Activated naive CD8-positive, alpha-beta T cell treated with anti-CD3 and anti-CD28 coated beads, Interleukin-2, amount 10 ng/mL, durations not matched to agents 7 days and 5 days (primary cell): ENCODE measurements at places on chromosomes 16 and 17. TPM values are rescaled to one million over a fixed set of nuclear protein-coding genes. Genes with fewer than 3 reads are reported as not detected.

- H3K4me1 ChIP-seq = no peaks in the 10 kb centered on the region
- no peak for DNase-seq
- H3K27me3 ChIP-seq = peaks cover 5% of the 10 kb centered on the region
- no peak overlapping the region for H3K4me3 ChIP-seq
- no peaks in the 10 kb centered on the region for H3K36me3 ChIP-seq
- no peak overlapping the region for H3K27ac ChIP-seq
Measured at GRCh38 chr17:14733376-14733775, 432.5 kb downstream of the HS3ST3B1 start.

GCGR gene
- total RNA-seq = not detected

GRCh38 chr17:82615084-82616020 lies 32.9 kb downstream of the WDR45B start:
- H3K4me1 ChIP-seq = no peaks in the 10 kb centered on the region
- DNase-seq = no peak
- H3K36me3 ChIP-seq = peaks cover 9% of the 10 kb centered on the region
- no peak overlapping the region for H3K4me3 ChIP-seq
- H3K27ac ChIP-seq = no peak overlapping the region

TMEM204 gene
- 68.3 TPM for total RNA-seq

DNA sequence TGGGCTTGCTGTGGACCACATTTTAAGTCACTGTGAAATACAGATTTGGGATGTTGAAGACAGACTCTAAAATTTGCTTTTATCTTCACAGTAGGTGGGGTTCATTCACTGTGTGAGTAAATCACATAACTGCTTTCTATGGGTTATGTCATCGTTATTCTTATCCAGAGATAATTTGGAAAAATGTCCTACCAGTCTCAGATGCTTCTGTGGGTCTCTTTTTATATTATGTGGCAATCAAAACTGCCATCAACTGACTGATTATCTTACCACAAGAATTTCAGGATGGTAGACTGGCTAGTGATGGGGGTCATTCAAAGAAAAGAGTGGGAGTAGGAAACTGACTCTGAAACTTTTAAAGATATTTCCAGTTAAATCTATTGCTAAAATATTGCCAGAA lies 3.1 kb downstream of the HSBP1 start:
- no peak overlapping the region for H3K4me3 ChIP-seq
- H3K27ac ChIP-seq = no peak overlapping the region
- H3K27me3 ChIP-seq = no peaks in the 10 kb centered on the region
- peaks cover 25% of the 10 kb centered on the region for H3K36me3 ChIP-seq
- DNase-seq = no peak

AANAT gene
- total RNA-seq = not detected

NOTUM gene
- total RNA-seq = 0.26 TPM

GRCh38 chr16:716200-716568 lies 1.3 kb downstream of the METRN start:
- H3K4me1 ChIP-seq = peaks cover 7% of the 10 kb centered on the region
- H3K36me3 ChIP-seq = no peaks in the 10 kb centered on the region
- no peak overlapping the region for H3K27ac ChIP-seq
- no peak for DNase-seq
- peak overlapping the region; percentile 42 for H3K4me3 ChIP-seq
- peaks cover 13% of the 10 kb centered on the region for H3K27me3 ChIP-seq

DNA sequence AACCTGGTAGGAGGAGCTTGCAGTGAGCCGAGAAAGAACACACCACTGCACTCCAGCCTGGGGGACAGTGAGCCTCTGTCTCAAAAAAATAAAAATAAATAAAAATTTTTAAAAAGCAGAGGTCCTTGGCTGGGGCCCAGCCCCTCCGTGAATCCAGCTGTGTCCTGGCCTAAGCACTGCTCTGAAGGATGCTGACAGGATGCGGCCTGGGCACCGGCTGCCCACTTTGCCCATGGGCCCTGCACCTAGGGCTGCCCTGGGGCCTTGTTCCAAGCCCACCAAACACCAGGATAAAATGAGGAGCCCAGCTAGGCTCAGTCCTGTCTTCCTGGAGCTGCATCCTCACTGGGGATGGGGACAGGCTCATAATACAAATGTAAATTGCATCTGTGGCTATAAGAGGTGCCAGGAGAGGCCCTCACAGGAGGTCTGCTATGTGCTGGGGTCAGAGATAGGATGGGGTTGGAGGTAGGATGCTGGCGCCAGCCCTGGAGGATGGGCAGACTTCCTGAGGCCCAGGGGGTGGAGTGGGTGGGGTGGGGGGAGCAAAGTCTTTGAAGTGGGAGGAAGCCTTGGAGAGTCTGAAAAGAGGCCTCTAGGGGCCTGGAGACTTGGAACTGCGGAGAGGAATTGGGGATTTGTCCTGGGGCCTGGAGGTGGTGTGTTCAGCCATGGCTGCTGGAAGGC lies 6.2 kb downstream of the C16orf89 start:
- H3K4me3 ChIP-seq = no peak overlapping the region
- H3K27me3 ChIP-seq = peaks cover 2% of the 10 kb centered on the region
- peaks cover 7% of the 10 kb centered on the region for H3K4me1 ChIP-seq
- H3K36me3 ChIP-seq = no peaks in the 10 kb centered on the region

- DNase-seq = no peak
- no peak overlapping the region for H3K27ac ChIP-seq
- peaks cover 9% of the 10 kb centered on the region for H3K36me3 ChIP-seq
- peaks cover 3% of the 10 kb centered on the region for H3K4me1 ChIP-seq
- H3K4me3 ChIP-seq = no peak overlapping the region
- H3K27me3 ChIP-seq = no peaks in the 10 kb centered on the region
Measured at GRCh38 chr16:67950335-67950843, 6.5 kb upstream of the LCAT start.

DNA sequence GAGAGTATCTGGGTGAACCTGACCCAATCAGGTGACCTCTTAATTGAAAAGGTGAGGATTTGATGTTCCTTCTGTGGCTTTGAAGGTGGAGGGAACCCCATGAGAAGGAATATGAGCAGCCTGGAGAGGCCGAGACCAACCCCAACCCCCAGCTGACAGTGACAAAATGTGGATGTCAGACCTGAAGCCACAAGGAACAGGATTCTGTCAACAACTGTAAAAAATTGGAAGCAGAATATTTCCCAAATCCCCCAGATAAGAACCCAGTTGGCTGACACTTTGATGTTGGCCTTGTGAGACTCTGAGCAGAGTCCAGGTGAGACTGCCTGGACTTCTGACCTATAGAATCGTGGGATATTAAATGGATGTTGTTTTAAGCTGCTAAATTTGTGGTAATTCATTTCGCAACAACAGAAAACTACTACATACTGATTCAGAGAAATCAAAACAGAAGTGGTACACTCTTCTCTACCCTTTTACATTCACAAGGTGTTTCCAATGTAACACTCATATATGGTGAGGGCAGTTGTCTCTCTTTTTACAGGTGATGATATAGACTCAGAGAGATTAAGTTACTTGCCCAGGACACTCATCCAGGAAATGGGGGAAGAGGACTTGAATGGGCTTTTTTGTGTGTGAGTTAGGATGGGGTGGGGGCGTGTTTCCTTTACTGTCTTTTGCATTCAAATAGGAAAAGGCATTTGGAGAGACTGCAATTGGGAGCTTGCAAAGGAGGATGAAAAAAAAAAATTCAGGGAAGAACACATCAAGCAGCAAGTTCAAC lies 29.8 kb upstream of the SALL1 start:
- no peaks in the 10 kb centered on the region for H3K36me3 ChIP-seq
- H3K4me3 ChIP-seq = no peak overlapping the region
- H3K4me1 ChIP-seq = no peaks in the 10 kb centered on the region
- no peak for DNase-seq
- no peaks in the 10 kb centered on the region for H3K27me3 ChIP-seq

CDK10 gene
- 103 TPM for total RNA-seq

GRCh38 chr17:57490890-57491289 lies 234.6 kb downstream of the MSI2 start:
- no peak for DNase-seq
- no peaks in the 10 kb centered on the region for H3K36me3 ChIP-seq
- no peak overlapping the region for H3K27ac ChIP-seq
- peaks cover 20% of the 10 kb centered on the region for H3K4me1 ChIP-seq

FAM83G gene
- 7.1 TPM for total RNA-seq

- H3K4me1 ChIP-seq = peaks cover 4% of the 10 kb centered on the region
- no peak overlapping the region for H3K27ac ChIP-seq
- H3K36me3 ChIP-seq = peaks cover 21% of the 10 kb centered on the region
Measured at GRCh38 chr16:89134269-89134668, 37.3 kb upstream of the CDH15 start.

DNA sequence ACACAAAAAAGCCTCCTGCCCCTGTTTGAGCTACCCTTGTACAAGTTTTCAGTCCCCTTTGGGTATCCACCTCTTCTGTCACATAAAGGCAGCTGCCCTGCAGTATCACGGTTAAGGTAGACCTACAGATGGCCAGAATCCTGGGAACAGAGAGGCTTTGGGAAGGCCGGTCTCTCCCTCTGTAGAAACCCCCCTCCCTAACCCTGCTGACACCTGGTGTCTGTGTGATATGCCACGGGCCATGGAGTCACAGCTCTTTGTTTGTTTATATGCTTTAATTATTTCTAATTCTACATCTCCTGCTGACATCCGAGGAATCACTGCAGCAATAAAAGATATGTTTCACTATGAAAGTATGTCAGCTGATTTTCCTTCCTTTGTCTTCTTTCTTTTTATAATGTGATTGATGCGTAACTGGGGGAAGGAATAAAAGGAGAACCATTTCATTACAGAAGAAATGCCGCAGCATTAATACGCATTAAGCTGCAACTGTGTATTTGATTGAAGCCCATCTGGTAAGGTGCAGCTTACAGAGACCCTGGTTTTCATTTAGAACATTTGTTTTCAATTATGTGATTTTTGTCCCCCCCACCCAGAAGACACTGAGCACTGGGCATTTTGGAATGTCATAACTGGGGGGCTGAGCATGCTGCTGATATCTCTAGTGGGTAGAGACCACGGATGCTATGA lies 142.1 kb downstream of the SLC39A11 start:
- no peak overlapping the region for H3K4me3 ChIP-seq
- no peak overlapping the region for H3K27ac ChIP-seq
- H3K36me3 ChIP-seq = peaks cover 5% of the 10 kb centered on the region
- no peaks in the 10 kb centered on the region for H3K4me1 ChIP-seq

UBB gene
- 1,069 TPM for total RNA-seq

- H3K4me3 ChIP-seq = no peak overlapping the region
- DNase-seq = peak; percentile 30
- no peaks in the 10 kb centered on the region for H3K36me3 ChIP-seq
- H3K27ac ChIP-seq = no peak overlapping the region
Measured at GRCh38 chr16:85419503-85420408, 193.4 kb upstream of the GSE1 start.

DNA sequence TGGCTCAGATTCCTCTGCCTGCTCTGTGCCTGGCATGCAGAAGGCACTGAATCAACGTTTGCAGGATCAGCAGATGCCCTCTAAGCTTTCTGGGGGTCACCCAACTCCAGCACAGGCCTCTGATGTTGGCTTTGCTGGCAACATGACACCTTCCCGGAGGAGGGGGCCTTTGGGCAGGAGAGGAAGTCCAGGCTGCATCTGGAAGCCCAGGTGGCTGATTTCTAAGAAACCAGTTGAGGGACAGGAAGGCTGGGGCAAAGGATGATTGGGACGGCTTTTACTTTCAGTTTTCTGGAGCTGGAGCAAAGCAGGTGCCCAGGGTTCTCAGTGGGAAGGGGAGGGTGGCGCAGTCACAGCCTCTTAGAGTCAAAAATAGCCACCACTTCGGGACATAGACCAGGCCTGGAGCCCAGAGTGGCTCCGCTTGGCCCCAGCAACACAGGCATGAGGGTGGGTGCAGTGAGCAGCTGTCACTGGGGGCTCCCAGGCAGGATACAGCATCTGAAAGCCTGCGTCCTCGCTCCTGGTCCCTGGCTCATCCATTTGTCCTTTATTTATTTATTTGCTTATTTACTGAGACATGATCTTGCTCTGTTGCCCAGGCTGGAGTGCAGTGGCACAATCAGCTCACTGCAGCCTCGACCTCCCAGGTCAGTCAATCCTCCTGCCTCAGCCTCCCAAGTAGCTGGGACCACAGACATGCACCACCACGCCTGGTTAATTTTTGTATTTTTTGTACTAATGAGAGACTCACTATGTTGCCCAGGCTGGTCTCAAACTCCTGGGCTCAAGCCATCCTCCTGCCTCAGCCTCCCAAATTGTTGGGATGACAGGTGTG lies 15.1 kb downstream of the SOCS1 start:
- H3K27ac ChIP-seq = no peak overlapping the region
- no peak overlapping the region for H3K4me3 ChIP-seq
- peaks cover 49% of the 10 kb centered on the region for H3K4me1 ChIP-seq
- peaks cover 1% of the 10 kb centered on the region for H3K36me3 ChIP-seq

- no peak overlapping the region for H3K27ac ChIP-seq
- H3K4me1 ChIP-seq = peaks cover 22% of the 10 kb centered on the region
- H3K4me3 ChIP-seq = no peak overlapping the region
- no peaks in the 10 kb centered on the region for H3K36me3 ChIP-seq
Measured at GRCh38 chr17:72588561-72588960, 467.7 kb downstream of the SOX9 start.

GRCh38 chr16:50534556-50534955 lies 13.6 kb upstream of the NKD1 start:
- no peaks in the 10 kb centered on the region for H3K4me1 ChIP-seq
- H3K27ac ChIP-seq = no peak overlapping the region
- no peak overlapping the region for H3K4me3 ChIP-seq
- no peaks in the 10 kb centered on the region for H3K36me3 ChIP-seq

- no peak for DNase-seq
- no peaks in the 10 kb centered on the region for H3K27me3 ChIP-seq
- H3K36me3 ChIP-seq = peaks cover 3% of the 10 kb centered on the region
- H3K27ac ChIP-seq = peak overlapping the region; percentile 92
- peaks cover 26% of the 10 kb centered on the region for H3K4me1 ChIP-seq
- no peak overlapping the region for H3K4me3 ChIP-seq
Measured at GRCh38 chr17:21289175-21289901, 4.8 kb downstream of the MAP2K3 start.

GRCh38 chr16:17414421-17414820 lies 56.3 kb downstream of the XYLT1 start:
- H3K4me3 ChIP-seq = no peak overlapping the region
- peaks cover 48% of the 10 kb centered on the region for H3K36me3 ChIP-seq
- peaks cover 44% of the 10 kb centered on the region for H3K4me1 ChIP-seq
- peak overlapping the region; percentile 64 for H3K27ac ChIP-seq
- DNase-seq = no peak
- H3K27me3 ChIP-seq = no peaks in the 10 kb centered on the region

POLG2 gene
- 42.9 TPM for total RNA-seq

DNA sequence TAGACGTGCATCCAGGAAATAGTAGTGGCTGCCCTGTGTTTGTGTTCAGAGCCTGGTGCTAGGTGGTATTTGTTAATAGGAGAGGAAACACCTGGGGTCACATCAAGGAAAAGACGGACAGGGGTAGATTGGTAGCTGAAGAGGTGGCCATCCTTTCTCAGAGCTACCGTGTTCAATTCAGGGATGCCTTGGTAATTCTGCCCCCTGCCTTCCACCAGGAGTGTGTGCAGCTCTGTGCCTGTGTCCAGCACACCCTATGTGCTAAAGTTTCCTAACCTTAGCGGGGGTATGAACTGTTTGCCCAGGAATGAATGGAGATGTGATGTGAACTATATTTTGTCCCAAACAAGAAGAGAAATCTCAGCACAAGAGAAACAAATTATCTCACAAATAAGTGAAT lies 174.1 kb upstream of the MPHOSPH6 start:
- no peaks in the 10 kb centered on the region for H3K36me3 ChIP-seq
- H3K4me3 ChIP-seq = no peak overlapping the region
- DNase-seq = no peak
- no peaks in the 10 kb centered on the region for H3K4me1 ChIP-seq
- no peak overlapping the region for H3K27ac ChIP-seq

HLF gene
- 1.3 TPM for total RNA-seq

NXPH3 gene
- not detected for total RNA-seq

GRCh38 chr16:89246903-89247733 lies 29.6 kb downstream of the ZNF778 start:
- peak; percentile 99 for DNase-seq
- H3K4me1 ChIP-seq = peaks cover 5% of the 10 kb centered on the region
- peaks cover 2% of the 10 kb centered on the region for H3K27me3 ChIP-seq
- peak overlapping the region; percentile 80 for H3K4me3 ChIP-seq
